ENCODE measurements at places on chromosomes 7 and 10.

- DNase-seq: no peak
Measured at GRCh38 chr7:776992-777727, 50.1 kb upstream of the PRKAR1B start.

DNA sequence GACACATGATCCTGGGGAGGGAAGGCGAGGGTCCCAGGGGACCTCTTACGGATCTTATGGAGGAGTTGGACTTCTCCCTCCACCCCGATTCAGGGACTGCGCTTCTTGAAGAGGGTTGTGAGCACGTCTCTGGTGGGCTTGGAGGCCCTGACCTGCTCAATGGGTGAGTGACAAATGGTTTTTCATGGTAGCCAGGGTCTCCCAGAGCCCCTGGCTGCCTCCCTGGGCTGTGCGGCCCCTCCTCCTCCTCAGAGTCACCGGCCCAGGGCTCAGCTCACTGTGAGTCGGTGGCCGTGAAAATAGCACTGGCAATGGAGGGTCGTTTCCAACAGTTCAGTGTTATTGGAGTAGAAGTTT lies 26.6 kb downstream of the INPP5A start:
- no peak for DNase-seq

- no peak for DNase-seq
Measured at GRCh38 chr10:80203835-80204676, 1.3 kb downstream of the ANXA11 start.

- no peak for DNase-seq
Measured at GRCh38 chr7:42233695-42234331, 3.2 kb downstream of the GLI3 start.

GRCh38 chr7:143884969-143885559 lies 16.9 kb downstream of the TCAF1 start:
- DNase-seq: no peak

- no peak for DNase-seq
Measured at GRCh38 chr10:60044971-60045370, 138.6 kb upstream of the CCDC6 start.

- no peak for DNase-seq
Measured at GRCh38 chr10:118047157-118047719, 497 bp upstream of the RAB11FIP2 start.

- DNase-seq: no peak
Measured at GRCh38 chr10:48838834-48839233, 100.8 kb downstream of the LRRC18 start.

DNA sequence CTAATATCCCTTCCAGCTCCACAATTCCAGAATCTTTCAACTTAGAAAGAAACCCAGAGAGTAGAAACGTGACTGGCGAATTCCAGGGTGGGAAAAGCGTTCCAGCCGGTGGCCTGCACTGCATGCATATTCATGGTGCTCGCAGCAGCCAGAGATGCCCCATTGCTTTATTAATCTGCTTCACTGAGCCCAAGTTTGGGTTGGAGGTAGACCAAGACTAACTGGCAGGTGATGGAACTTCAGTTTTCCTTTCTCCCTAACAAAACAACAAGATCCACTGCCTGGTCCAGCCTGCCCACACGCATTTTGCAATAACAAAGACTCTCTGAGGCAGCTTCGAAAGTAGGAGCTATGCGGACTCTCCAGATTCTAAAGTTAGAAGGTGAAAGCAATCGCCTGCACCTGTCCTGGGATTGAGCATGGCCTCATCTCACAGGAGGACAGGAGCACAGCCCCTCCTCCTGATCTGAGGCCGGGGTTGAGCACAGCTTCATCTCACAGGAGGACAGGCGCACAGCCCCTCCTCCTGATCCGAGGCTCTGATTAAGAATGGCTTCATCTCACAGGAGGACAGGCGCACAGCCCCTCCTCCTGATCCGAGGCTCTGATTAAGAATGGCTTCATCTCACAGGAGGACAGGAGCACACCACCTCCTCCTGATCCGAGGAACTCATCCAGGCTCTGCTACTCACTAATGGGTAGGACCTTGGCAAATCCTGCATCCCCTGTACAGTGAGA lies 127.8 kb upstream of the LANCL2 start:
- DNase-seq: no peak

DNA sequence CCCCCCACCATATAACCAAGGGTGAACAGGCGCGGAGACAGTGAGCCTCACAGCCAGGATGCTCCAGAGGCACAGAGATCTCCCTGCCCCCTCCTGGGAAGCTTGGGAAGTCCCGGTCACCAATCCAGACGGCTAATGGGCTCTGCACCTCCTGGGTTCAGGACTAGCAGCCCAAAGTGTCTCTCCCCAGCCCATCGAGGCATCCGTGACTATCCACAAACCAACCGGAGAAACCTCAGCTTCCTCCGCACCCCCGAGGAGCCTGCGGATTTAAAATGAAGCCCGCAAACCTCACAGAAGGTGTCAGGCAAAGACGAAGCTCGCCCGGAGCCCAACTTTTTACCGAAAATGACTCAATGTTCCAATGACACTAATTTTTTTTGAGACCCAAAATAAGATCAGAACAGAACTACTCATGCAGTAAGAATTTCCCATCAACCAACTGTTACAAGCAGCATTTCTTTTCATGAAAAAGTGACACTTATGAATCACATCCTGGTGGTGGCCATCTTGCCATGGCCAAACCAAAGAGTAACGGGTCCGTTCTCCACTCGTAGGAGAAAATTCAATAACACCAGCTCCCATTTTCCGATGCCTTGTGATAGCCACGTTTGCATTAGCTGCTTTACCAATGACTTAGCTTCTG lies 6.0 kb downstream of the PDGFA start:
- DNase-seq: no peak

DNA sequence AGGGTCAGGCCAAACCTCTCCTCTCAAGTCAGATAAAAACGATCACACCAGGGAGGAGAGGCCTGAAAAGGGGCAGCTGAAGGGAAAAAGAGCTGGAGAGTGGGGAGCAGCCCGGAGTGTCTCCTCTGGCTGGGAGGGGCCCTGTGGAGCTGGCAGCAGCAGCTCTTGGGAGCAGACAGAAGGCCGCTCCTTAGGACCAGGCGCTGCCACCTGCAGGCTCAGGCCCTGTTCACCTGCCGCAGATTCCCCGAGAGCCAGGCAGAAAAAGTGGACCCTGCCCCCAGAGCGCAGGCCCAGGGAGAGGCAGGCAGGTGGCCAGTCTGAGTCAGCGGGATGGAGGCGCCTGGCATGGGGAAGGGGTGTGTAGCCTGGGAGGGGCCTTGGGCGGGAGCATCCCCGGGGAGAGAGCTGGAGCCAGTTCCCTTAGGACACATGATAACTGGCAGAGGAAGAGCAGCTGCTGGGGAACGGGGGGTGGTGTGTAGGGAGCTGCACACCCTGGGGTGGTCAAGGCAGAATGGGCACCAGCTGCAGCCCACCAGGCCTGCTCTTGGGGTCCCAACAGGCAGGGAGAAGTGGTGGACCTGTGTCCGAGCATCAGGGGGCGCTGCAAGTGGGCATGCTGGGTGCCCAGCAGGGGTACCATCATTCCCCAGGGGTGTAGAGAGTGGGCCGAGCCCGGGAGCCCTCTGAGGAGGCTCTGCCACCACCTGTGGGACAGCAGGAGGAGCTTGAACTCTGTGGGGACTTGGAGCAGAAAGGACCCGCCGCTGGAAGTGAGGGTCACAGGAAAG lies 177.2 kb upstream of the RHEB start:
- DNase-seq: no peak

DNA sequence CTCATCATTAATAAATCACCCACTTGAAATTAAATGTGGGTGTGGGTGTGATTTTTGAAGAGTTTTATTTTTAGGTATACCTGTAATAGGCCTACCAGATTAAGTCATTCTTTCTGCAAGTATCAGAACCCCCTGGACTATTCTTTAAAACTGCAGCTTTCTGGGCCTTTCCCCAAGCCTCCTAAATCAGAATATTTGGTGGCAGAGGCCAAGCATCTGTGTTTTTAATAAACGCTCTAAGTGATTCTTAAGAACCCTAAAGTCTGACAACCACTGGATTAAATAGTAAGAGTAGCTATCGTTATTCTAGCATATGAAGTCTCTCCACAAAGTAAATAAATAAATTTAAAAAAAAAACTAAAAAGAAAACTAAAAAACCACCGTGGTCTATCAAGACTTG lies 703.0 kb upstream of the NRP1 start:
- DNase-seq: no peak

DNA sequence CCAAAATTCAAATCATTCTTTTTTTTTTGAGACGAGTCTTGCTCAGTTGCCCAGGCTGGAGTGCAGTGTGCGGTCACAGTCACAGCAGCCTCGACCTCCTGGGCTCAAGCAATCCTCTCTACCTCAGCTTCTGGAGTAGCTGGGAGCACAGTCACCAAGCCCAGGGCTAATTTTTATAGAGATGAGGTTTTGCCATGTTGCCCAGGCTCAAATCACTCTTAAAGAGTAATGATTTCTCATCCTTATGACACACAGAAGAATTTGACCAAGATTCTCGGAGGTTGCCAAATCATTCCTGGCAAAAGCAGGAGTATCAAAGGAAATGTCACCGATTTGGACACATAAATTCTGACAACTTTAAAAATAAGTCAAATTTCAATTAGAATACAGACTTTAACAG lies 39.1 kb downstream of the SIRT1 start:
- no peak for DNase-seq

GRCh38 chr10:76429368-76430060 lies 998.1 kb downstream of the LRMDA start:
- no peak for DNase-seq

GRCh38 chr7:25789701-25790640 lies 362.0 kb upstream of the NFE2L3 start:
- DNase-seq: no peak

DNA sequence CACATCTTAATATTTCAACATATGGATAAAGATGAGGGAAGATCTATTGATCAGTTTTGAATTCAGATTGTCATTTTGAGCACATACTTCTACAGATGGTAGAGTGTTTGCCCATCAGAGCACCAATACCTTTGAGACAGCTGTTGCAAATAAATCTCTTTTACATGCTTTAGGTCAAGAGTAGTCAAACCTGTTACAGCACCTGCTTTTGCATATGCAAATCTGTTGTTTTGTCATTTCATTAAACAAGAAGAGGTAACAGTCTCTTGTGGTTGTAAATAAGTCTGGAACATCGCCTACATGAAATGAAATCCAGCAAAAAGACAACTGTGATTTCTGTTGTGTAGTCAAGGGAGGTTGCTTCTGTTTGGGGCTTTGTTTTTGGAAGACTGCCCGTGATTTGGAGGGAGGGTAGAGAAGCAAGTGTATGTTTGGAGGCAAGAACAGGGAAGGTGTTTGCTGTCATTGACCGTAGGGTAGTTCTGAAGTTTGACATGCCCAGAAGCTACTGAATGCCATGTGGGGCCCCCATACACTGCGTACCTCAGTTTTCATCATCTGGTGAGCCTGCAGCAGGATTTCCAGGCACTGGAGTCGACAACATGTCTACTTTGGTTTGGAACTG lies 233.6 kb upstream of the PPP1R3A start:
- no peak for DNase-seq

DNA sequence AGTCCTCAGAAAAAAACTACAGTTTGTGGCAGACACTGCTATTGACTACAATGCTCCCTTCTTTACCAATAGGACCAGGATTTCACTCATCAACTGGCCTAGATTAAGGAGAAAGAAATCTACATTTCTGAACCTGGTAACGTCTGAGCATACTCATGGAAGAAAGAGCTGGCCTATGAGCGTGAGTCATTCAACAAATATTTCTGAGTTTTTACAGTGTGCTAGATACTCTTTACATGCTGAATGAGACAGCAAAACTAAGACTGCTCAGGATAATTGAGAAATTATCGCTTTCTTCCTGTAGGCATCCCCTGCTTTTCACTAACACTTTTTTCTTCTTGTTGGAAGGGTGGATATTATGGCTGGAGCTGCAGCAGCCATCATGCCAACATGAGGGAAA lies 609.7 kb downstream of the TNS3 start:
- peak; percentile 70 for DNase-seq

GRCh38 chr10:15374156-15374555 lies 3.1 kb upstream of the FAM171A1 start:
- DNase-seq: no peak

GRCh38 chr7:69847921-69848612 lies 249.8 kb downstream of the AUTS2 start:
- no peak for DNase-seq

- no peak for DNase-seq
Measured at GRCh38 chr7:155278921-155279320, 18.8 kb upstream of the INSIG1 start.

DNA sequence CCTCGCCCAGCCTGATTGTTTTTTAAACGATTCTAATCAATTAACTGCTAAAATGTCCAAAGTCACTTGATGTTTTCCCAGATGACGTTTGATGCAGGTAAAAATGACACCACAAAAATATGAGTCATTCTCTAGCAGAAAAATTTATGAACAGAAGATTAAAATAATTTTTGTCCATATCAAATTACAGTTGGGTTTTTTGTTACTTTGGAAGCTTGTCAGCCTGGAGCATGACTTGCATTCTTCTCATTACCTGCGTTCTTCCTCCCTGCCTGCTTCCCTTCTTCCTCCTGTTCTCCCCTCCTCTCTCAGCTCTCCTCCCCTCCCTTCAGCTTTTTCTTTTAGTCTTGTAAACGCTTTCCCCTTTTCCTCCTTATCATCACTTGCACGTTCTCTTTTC lies 18.7 kb downstream of the IL15RA start:
- DNase-seq: no peak

- DNase-seq: peak; percentile 45
Measured at GRCh38 chr10:62732841-62733653, 71.5 kb upstream of the ADO start.

GRCh38 chr7:79593866-79594301 lies 140.4 kb upstream of the MAGI2 start:
- DNase-seq: no peak

DNA sequence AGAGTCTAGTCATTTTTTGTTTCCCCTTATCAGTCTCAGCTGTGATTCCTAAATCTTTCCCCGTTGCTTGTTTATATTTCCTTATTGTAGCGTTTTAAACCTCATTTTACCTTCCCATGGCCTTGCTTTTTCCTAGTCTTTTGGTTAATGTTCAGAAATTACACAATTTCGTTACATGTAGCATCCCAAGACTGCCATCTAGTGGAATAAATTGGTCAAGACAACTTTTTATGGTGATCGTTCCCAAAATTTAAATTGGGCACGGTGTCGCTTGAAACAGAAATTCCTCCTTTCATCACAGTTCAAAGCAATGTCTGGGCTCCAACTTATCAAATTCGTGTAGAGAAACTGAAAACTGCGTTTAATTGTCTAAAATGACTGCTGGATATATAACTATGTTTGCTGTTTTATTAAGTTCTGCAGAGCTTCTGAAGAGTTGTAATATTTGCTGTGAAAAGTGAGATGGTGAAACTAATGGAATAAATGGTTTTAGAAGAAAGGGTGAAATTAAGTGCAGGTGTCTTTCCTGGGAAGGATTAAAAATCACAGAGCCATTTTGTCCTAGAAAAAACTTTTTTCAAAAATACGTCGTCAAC lies 370.2 kb downstream of the PHF14 start:
- DNase-seq: peak; percentile 10

- DNase-seq: no peak
Measured at GRCh38 chr7:130994378-130995115, 260.5 kb upstream of the KLF14 start.

- no peak for DNase-seq
Measured at GRCh38 chr10:27687326-27687725, 58.3 kb downstream of the MKX start.
